NCI-H1417 (cell line): ENCODE measurements at places on chromosomes 5 and 9.
A peak's percentile ranks its signal among the peaks of the same experiment; 100 is the strongest.

GRCh38 chr9:93660352-93661046 is 84.1 kb downstream of the PHF2 start:
- DNase-seq: no peak

DNA sequence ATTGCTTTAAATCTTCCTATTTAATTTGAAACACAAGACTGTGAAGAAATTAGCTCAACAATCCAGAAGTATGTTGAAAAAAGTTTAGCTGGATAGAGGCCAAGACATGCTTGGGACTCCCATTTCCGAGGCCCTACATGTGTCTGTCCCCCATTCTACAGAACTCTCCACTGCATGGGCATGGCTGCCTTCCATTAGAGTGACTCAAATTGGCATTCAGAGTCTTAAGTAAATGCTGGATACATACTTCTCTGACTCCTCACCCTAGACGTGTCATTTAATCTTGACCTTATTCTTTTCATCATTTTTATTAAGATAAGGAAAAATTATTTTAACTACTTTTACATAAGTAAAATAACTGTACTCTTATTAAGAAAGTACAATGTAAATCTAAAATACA is 530.4 kb upstream of the CDH9 start:
- DNase-seq: no peak

DNA sequence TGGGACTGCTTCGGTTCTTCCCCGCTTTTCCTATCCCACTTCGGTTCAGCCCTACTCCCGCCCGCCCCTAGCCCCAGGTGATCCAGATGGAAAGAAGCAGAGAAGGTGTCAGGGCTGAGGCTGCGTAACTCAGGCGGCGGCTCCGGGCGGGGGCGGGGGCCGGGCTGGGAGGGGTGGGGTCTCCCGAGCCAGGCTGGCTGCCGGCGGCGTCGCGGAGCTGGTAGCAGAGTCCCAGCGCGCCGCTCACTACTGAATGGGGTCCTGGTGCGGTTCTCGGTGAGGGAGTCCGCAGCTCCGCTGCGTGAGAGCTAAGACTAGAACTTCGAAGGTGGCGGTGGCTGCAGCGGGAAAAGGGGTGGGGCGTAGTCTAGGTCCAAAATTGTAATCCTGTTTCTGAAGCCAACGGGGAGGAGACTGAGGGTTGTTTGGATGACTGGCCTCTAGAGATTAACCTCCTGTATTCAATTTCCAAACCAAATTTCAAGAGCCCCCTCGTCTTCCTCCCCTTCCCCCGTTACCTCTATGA is 1.4 kb downstream of the PRR16 start:
- peak; percentile 37 for DNase-seq

GRCh38 chr5:56192246-56192645 is 40.9 kb downstream of the ANKRD55 start:
- DNase-seq: no peak

DNA sequence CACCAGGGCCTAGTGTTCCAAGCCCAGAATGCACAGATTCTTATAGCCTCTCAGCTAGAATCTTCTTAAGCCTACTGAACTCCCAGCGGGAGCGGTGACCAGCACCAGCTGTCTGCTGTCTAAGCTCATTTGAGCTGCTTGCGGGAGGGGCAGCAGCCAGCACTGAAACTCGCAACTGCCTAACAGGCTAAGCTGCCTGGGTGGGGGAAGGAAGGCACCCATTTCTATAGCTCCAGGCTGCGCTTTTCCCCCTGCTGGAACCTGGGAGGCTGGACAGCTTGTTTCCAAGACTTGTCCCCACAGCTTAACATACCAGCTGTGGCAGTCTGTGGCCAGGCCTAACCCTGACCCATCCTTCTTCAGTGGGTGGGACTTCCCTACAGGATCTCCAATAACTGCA is 512.9 kb downstream of the EFNA5 start:
- DNase-seq: no peak

- DNase-seq: no peak
Observed at GRCh38 chr9:105363837-105364236, 84.0 kb upstream of the FSD1L start.

- no peak for DNase-seq
Observed at GRCh38 chr9:110130791-110131416, 77.1 kb downstream of the C9orf152 start.

GRCh38 chr5:150042459-150042858 is 41.9 kb downstream of the HMGXB3 start:
- no peak for DNase-seq

DNA sequence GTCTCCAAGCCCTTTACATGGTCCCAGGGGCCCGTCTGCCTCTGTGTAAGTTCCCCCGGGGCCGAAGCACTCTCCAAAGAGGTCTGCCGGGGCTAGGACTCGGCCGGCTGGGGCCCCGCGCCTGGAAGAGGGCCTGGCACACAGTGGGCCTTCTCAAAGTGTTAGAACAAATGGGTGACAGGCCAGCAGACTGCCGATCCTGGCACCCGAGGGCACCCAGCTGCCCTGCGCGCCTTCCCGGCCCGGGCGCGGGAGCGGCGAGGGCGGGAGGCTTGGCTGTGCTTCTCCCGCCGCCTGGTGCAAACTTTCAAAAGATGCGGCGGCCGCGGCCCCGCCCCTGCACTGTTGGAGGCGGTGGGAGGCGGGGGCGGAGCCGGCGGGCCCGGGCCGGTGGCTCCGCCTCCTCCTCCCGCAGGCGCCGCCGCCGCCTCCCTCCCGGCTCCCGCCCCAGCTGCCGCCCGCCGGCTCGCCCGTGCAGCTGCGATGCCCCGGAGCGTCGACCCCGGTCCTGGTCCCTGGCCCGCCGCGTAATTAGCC is at the start of gene NEURL1B:
TSS of gene NEURL1B (plus strand) at position 442 of the 537 bp plus-strand sequence. CDS start 144 bp downstream, outside the sequence.
- peak; percentile 84 for DNase-seq

- DNase-seq: no peak
Observed at GRCh38 chr5:101943784-101944183, 352.3 kb downstream of the SLCO4C1 start.

DNA sequence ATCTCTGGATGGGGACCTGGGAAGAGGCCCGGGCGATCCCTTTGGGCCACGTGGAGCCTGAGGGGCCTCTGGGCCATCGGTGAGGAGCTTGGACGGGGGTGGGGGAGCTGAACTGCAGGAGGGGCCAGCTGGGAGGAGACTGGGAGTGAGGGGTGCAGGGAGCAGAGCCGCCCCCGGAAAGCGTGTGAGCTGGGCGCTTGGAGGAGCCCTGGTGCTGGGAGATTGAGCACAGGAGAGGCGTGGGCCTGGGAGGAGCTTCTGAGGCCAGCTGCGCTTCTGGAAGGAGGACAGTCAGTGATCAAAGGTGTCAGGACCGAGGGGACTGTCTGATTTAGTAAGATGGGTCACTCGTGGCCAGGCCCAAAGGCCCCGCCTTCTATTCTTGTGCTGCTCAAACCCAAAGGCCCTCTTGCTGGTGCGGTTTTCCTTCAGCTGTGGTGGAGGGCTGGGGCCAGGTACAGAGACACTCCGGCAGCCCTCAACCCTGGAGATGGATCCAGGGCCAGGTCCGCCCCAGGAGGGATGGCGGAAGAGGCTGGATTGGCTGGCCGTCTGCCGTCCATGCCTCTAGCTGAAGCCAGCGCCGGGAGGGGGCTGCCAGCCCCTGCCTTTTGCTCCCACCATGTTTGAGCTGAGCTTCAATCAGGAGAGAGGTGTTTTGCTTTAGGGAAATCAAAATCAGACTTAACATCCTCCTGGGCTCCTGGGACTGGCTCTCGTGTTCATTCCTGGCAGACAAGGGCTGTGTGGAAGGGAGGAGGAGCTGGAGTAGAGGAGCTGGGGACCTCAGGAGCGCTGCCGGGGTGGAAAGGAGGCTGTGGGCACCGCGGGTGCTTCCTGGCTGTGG is 21.6 kb downstream of the NCS1 start:
- peak; percentile 15 for DNase-seq

DNA sequence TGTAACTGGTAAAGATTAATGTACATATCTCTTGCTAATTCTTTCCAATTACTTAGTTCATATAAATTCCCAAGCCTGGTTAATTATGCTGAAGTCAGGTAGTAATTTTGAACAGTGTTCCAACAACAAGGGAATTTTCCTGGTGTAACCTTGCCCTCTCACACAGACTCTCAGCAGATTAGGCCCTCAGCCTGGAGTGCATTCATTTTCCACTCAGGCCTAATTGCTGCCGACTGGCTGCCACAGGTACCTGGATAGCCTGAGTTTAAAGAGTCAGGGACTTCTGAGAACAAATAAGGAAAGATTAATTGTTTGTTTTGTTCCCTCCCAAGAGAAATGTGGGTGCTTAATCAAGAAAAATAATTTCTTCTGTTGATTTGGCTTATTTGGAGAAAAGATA is 71.4 kb downstream of the PPIC start:
- DNase-seq: peak; percentile 69

DNA sequence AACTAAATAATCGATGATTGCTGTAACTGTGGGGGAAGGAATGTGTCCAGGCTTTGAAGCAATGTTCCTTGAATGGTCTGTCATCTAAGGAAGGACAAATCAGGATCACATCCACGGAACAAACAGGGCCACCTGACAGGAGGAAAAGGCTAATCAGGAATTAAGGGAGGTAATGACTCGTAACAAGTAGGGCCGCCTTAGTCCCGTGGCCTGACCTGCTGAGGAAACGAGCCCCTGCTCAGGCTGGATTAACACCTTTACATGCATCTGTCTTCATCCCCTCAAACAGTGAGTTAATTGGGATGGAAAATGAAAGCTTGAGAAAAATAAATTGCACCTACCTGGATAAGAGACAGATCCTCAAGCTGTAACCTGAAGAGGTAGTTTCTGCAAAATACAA is 227.8 kb downstream of the SEMA5A start:
- no peak for DNase-seq

DNA sequence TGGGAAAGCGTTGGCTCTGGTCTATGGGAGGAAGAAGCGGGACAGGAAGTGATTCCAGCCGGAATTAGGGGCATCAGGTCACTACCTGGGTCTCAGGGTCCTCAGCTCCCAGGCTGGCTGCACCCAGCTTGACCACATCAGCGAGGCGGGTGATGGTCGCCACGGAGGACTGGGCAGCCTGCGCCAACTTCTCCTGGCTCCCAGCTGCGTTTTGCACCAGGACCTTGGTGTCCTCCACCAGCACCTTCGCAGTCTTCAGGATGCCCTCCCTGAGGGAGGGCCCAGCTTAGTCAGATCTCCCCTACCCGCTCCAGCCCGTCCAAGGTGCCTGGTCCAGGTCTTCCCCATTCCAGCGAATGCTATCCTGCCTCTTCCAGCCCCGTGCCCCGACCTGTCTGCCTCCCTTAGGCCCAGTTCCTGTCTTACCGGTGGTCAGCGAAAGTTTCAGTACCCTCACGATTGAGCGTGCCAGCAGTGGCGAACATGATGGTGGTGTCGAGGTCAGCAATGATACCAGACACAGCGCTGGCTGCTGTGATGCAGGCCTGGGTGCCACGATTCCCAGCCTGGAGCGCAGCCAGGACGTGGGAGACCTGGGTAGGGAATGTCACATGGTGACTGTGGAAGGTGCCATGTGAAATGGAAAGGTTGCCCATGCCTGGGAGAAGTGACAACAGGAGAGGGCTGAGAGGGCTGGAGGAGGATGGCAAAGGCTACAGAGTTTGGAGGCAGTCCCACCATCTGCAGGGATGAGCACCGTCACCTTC is 14.4 kb upstream of the TPM2 start:
- no peak for DNase-seq

DNA sequence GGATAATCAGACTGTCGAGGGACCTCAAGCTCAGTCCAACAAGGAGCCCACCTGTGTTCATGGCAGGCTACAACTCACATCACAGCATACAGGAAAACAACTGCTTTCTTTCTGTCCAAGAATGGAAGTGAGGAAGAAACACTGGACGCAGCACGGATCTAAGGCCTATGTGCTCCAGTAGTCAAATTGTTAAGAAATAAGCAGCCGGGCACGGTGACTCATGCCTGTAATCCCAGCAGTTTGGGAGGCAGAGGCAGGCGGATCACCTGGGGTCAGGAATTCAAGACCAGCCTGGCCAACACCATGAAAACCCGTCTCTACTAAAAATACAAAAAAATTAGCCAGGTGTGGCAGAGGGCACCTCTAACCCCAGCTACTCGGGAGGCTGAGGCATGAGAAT is 427.8 kb downstream of the BNC2 start:
- DNase-seq: no peak

DNA sequence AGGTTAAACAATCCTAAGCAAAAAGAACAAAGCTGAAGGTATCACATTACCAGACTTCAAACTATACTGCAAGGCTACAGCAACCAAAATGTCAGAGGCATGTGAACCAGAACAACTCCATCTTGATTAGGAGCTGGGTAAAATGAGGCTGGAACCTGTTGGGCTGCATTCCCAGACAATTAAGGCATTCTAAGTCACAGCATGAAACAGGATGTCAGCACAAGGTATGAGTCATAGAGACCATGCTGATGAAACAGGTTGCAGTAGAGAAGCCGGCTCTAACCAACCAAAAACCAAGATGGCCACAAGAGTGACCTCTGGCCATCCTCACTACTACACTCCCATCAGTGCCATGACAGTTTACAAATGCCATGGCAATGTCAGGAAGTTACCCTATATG is 252.0 kb downstream of the RASEF start:
- DNase-seq: peak; percentile 33

DNA sequence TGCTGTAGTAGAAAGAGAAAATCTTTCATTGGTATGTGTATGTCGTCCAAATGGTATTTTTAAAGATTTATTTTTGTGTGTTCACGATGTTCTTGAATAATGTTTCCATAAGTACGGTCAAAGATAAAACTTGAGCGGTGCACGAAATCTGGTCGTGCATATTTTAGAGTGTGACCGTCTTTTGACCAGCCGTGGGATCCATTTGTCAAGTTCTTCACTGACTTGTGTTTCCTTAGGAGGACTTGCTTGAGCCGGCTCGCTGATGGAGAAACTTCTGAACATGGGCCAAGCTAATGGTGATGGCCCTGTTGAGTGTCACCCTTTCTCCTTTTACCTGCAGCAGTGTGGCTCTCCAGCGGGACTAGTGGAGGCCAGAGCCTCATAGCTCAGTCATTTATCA is 11.1 kb upstream of the STC2 start:
- no peak for DNase-seq

DNA sequence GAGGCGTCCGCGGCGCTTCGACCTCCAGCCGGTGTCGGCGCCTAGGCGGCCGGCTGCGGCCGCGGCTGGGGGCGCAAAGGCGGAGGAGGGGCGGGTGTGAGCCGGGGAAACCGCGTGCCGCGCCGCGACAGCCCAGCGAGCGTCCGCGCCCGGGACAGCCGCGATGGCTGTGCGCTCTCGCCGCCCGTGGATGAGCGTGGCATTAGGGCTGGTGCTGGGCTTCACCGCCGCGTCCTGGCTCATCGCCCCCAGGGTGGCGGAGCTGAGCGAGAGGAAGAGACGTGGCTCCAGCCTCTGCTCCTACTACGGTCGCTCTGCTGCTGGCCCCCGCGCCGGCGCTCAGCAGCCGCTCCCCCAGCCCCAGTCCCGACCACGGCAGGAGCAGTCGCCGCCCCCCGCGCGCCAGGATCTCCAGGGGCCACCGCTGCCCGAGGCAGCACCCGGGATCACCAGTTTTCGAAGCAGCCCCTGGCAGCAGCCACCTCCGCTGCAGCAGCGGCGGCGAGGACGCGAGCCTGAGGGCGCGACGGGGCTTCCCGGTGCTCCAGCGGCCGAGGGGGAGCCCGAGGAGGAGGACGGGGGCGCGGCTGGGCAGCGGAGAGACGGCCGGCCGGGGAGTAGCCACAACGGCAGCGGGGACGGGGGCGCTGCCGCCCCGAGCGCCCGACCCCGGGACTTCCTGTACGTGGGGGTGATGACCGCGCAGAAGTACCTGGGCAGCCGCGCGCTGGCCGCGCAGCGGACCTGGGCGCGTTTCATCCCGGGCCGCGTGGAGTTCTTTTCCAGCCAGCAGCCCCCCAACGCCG is 605 bp downstream of the CHSY3 start:
- no peak for DNase-seq

- no peak for DNase-seq
Observed at GRCh38 chr5:153626836-153627235, 136.4 kb downstream of the GRIA1 start.
